HFFc6 (cell line): ENCODE measurements at places on chromosomes 7 and 10. TPM values are rescaled to one million over a fixed set of nuclear protein-coding genes. Genes with fewer than 3 reads are reported as not detected.

DNA sequence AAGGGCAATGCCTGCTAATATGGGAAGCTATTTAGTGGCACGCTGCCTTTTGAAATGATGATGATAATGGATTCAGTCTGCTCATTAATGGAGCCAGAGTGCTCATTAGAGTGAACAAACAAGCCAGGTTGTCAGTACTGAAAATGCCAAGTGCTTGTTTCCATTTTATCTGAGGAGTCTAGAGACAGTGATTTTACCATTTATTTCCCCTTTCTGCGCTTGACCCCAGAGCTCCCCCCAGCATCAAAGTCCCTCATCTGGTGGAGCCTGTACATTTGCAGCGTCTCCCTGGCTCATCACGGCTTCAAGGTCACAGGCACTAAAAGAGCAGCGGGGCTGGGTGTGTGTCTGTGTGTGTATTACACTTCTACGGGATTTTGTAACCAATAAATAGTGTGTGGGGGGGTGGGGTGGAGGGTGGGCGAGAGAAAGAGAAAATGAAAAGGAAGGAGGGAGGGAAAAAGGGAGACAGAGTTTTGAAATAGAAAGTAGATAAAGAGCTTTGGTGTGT, 553.8 kb downstream of the TFEC start:
- H3K27me3 ChIP-seq = peaks cover 1% of the 10 kb centered on the region
- peak overlapping the region; percentile 88 for H3K4me3 ChIP-seq
- H3K27ac ChIP-seq = peak overlapping the region; percentile 85
- DNase-seq = no peak
- no peaks in the 10 kb centered on the region; the same call in 1 of the 2 replicates for H3K36me3 ChIP-seq
- peaks cover 61% of the 10 kb centered on the region for H3K4me1 ChIP-seq

DNA sequence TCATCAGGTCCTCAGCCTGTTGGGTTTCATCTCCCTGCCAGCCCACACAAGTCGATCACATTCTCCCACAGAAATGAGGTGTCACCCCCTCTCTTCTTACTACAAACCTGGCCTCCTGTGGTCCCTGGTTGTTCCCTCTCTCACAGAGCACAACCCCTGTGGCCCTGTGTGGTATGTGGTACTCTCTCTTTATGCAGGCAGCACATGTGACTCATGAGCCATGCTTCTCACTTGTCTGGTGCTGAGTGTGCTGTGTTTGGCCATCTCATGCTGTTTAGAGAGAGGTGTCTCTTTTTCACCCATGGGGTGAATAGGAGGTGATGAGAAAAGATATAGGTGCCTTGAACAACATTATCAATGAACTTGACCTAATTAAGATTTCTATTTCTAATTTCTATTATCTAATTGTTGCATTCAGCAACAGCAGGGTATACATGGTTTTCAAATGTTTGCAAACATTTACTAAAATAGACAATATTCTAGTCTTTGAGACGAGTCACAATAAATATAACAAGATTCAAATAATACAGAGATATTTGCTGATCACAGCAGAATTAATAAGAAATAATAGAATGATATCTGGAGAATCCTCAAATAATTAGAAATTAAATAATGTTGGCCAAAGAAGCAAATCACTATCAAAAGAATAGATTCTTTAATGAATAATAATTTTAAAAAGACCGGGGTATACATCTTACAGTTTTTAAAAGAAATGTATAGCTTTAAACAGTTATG, 633.8 kb upstream of the IGFBP3 start:
- no peak overlapping the region for H3K4me3 ChIP-seq
- no peaks in the 10 kb centered on the region for H3K36me3 ChIP-seq
- peaks cover 38% of the 10 kb centered on the region for H3K4me1 ChIP-seq
- no peak overlapping the region for H3K27ac ChIP-seq

- no peaks in the 10 kb centered on the region; the same call in 1 of the 2 replicates for H3K27me3 ChIP-seq
- H3K36me3 ChIP-seq = peaks cover 19% of the 10 kb centered on the region
- peaks cover 5% of the 10 kb centered on the region; the same call in 1 of the 2 replicates for H3K4me1 ChIP-seq
- no peak overlapping the region for H3K27ac ChIP-seq
- H3K4me3 ChIP-seq = no peak overlapping the region
These were observed 77.6 kb downstream of the GALNT11 start for GRCh38 chr7:152103066-152103465.

GRCh38 chr7:103660455-103661371, 214.7 kb upstream of the SLC26A5 start:
- peaks cover 31% of the 10 kb centered on the region for H3K4me1 ChIP-seq
- H3K4me3 ChIP-seq = no peak overlapping the region
- DNase-seq = peak; percentile 44

DNA sequence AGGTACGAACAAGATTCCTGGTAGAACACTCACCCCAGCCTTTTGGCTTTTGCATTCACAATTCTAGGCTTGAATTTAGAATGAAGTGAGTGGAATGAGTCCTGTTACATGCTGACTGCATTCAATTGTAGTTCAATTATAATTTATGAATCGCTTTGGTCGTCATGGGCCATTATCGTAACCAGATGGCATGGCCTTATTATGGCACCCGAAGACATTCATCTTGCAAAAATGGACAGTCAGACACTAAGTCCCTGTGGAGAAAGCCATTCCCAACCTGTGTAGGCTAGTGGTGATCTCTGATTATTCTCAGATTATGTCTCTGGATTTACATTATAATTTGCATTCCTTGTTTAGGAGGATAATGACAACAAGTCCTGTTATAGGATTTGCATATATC, 292.4 kb upstream of the NPSR1 start:
- H3K4me1 ChIP-seq = no peaks in the 10 kb centered on the region
- no peaks in the 10 kb centered on the region for H3K36me3 ChIP-seq
- no peak overlapping the region for H3K27ac ChIP-seq

- no peaks in the 10 kb centered on the region for H3K4me1 ChIP-seq
- DNase-seq = no peak
- no peak overlapping the region for H3K4me3 ChIP-seq
- H3K27me3 ChIP-seq = no peaks in the 10 kb centered on the region; the same call in 1 of the 2 replicates
- no peak overlapping the region for H3K27ac ChIP-seq
- no peaks in the 10 kb centered on the region for H3K36me3 ChIP-seq
These were observed 509.0 kb upstream of the GALNT17 start for GRCh38 chr7:70622936-70623335.

DNA sequence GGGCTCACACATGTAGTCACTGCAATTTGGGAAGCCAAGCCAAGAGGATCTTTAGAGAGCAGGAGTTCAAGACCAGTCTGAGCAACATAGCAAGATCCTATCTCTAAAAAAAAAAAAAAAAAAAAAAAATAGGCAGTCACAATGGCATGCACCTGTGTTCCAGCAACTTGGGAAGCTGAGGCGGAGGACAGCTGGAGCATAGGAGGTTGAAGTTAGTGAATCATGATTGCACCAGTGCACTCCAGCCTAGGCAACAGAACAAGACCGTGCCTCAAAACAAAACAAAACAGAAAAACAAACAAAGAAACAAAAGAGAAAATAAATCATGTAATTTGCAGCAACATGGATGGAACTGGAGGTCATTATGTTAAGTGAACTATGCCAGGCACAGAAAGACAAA, 33.6 kb upstream of the BICC1 start:
- DNase-seq = no peak
- H3K4me3 ChIP-seq = no peak overlapping the region
- peaks cover 42% of the 10 kb centered on the region for H3K4me1 ChIP-seq
- no peaks in the 10 kb centered on the region for H3K36me3 ChIP-seq

- H3K4me3 ChIP-seq = peak overlapping the region; percentile 7; the same call in 1 of the 2 replicates
- H3K36me3 ChIP-seq = no peaks in the 10 kb centered on the region
- peak; percentile 83 for DNase-seq
- H3K27ac ChIP-seq = no peak overlapping the region
- peaks cover 8% of the 10 kb centered on the region for H3K27me3 ChIP-seq
These were observed 47.7 kb downstream of the LRGUK start for GRCh38 chr7:134174795-134175261.

- no peak overlapping the region for H3K27ac ChIP-seq
- no peak overlapping the region for H3K4me3 ChIP-seq
- H3K36me3 ChIP-seq = peaks cover 14% of the 10 kb centered on the region
- no peak for DNase-seq
- H3K4me1 ChIP-seq = peaks cover 8% of the 10 kb centered on the region
- no peaks in the 10 kb centered on the region for H3K27me3 ChIP-seq
These were observed 23.9 kb downstream of the KIN start for GRCh38 chr10:7763929-7764328.

GRCh38 chr10:64546073-64546472, 1024.9 kb downstream of the REEP3 start:
- H3K4me1 ChIP-seq = no peaks in the 10 kb centered on the region
- H3K27ac ChIP-seq = no peak overlapping the region
- DNase-seq = no peak
- peaks cover 3% of the 10 kb centered on the region; the same call in 1 of the 2 replicates for H3K27me3 ChIP-seq
- no peak overlapping the region for H3K4me3 ChIP-seq

DNA sequence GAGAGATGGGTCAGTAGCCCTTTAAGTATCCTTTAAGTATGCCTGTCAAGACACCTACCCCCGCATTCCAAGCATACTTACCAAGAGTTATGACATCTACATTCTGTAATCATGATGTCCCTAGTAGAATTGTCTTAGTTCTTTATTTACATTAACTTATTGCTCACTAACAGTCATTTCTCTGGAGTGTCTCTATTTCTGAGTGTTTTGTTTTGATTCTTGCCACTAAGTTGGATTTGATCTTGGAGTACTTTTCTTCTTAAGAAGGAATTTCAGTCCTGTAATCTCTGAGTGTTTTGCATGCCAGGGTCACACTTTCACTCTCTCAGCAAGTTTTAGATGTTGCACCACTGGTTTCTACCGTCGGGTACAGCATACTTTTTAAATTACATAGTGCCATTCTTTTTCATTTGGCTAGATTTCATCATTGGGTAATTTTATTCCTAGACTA, 1053.9 kb downstream of the KCNMA1 start:
- H3K4me3 ChIP-seq = peak overlapping the region; percentile 72
- DNase-seq = peak; percentile 76
- H3K27ac ChIP-seq = peak overlapping the region; percentile 62
- H3K27me3 ChIP-seq = peaks cover under 1% of the 10 kb centered on the region

GRCh38 chr10:106551501-106552062, 612.9 kb downstream of the SORCS1 start:
- peaks cover 32% of the 10 kb centered on the region for H3K4me1 ChIP-seq
- no peak overlapping the region for H3K4me3 ChIP-seq
- no peak for DNase-seq
- no peaks in the 10 kb centered on the region for H3K36me3 ChIP-seq
- no peak overlapping the region for H3K27ac ChIP-seq

DNA sequence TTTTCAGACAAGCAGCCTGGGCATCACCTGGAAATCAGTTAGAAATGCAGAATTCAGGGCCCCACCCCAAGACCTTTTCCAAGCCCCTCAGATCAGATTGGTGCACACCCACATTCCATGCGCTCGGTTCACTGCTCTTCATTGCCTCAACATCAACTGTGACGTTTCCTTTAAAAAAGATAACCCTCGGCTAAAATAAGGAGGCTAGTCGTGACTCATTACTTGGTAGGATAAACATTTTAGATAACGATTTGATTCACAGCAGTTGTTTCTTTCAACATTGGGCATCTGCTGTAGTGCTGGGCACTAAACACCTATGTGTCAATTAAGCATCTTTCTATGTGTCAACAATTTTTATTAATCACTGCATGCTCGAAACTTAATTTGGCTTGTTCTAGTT, 191.1 kb upstream of the LRGUK start:
- peaks cover 34% of the 10 kb centered on the region for H3K4me1 ChIP-seq
- DNase-seq = peak; percentile 41
- H3K27ac ChIP-seq = no peak overlapping the region

DNA sequence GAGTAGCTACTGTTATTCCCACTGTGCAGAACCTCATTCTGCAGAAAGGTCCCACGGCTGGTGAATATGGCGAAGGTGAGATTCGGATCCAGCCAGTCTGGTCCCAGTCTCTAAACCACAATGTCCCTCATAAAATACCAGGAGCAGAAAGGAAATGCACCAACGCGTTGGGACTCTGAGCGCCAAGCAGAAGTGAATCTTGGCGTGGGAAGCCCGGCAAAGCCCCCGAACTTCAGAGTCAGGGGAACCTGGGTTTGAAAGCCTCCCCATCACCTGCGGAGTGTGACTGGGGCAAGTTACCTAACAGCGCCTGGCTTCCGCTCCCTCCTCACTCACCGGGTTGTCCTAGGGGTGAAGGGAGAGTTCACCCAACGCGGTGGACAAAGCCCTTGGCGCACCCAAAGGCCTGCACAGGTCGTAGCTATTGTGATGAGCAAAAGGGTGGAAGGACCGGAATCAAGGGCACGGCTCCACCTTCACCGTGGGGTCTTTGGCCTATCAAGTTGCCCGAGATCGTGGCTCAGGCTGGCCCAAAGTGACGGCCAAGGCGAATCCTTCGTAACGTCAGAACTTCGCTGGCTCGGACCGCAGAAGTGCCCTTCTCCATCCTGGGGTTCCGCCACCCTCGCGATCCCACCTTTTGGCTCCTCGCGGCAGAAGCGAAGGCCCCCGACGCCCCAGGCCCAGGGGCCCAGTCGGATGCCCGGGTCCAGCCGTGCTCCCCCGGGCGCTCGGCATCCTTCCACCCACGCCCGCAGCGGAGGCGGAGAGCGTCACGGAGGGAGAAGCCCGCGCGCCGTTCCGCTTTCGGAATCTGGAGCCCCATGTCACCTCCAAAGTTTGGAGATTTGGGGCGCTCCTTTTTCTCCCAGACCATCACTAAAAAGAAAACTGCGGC, 811 bp downstream of the RGS10 start:
- DNase-seq = no peak
- H3K36me3 ChIP-seq = no peaks in the 10 kb centered on the region
- peak overlapping the region; percentile 88 for H3K4me3 ChIP-seq
- H3K4me1 ChIP-seq = peaks cover 77% of the 10 kb centered on the region
- peaks cover 5% of the 10 kb centered on the region for H3K27me3 ChIP-seq
- peak overlapping the region; percentile 60 for H3K27ac ChIP-seq

GRCh38 chr10:132632091-132632561, 94.5 kb downstream of the INPP5A start:
- H3K4me3 ChIP-seq = no peak overlapping the region
- H3K36me3 ChIP-seq = peaks cover 6% of the 10 kb centered on the region; the same call in 1 of the 2 replicates
- H3K4me1 ChIP-seq = peaks cover 60% of the 10 kb centered on the region
- DNase-seq = no peak
- no peak overlapping the region for H3K27ac ChIP-seq

- no peaks in the 10 kb centered on the region for H3K36me3 ChIP-seq
- H3K27me3 ChIP-seq = peaks cover 85% of the 10 kb centered on the region
- no peak overlapping the region for H3K27ac ChIP-seq
- H3K4me3 ChIP-seq = no peak overlapping the region
- H3K4me1 ChIP-seq = no peaks in the 10 kb centered on the region
These were observed 33.4 kb downstream of the FAM241B start for GRCh38 chr10:69663369-69663947.

The LEP gene
- not detected in 2 replicates for total RNA-seq

The SPDYE2B gene
- total RNA-seq = not detected in 3 replicates

The OR2A2 gene
- total RNA-seq = not detected in 3 replicates

The PNLIP gene
- total RNA-seq = not detected in 3 replicates

The CFAP70 gene
- 0.21 to 0.40 TPM (median 0.34 TPM) in 3 replicates for total RNA-seq

The METTL27 gene
- total RNA-seq = 2.9 to 6.5 TPM (median 3.9 TPM) in 3 replicates

The FAM20C gene
- total RNA-seq = 21.9 and 22.6 TPM in 2 replicates
